Esophagus squamous epithelium (tissue), 5 donors: ENCODE measurements at places on chromosomes 5 and 9.

DNA sequence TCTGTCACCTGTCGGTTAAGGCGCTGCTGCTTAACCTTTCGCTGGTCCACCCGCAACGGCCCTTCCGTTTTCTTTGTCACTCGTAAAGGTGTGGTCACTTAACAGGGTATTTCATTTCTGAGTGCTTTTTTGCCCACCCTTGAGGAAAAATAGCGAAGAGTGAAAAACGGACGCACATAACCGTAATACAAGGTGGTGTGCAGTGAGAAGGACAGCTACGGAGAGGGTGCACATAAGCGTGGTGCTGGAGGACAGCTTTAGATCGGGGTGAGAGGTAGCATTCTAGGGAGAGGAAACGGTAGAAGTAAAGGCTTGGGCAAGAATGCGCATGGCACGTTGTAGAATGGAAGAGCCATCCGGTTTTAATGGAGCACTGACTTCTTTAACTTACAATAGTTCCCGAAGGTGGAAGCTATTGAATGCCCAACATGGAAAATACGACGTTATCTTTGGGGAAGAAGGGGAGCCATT is 761 bp downstream of the CCT5 start:
- no peak for DNase-seq

- no peak for DNase-seq
Observed at GRCh38 chr9:38437193-38437823, 13.1 kb upstream of the IGFBPL1 start.

DNA sequence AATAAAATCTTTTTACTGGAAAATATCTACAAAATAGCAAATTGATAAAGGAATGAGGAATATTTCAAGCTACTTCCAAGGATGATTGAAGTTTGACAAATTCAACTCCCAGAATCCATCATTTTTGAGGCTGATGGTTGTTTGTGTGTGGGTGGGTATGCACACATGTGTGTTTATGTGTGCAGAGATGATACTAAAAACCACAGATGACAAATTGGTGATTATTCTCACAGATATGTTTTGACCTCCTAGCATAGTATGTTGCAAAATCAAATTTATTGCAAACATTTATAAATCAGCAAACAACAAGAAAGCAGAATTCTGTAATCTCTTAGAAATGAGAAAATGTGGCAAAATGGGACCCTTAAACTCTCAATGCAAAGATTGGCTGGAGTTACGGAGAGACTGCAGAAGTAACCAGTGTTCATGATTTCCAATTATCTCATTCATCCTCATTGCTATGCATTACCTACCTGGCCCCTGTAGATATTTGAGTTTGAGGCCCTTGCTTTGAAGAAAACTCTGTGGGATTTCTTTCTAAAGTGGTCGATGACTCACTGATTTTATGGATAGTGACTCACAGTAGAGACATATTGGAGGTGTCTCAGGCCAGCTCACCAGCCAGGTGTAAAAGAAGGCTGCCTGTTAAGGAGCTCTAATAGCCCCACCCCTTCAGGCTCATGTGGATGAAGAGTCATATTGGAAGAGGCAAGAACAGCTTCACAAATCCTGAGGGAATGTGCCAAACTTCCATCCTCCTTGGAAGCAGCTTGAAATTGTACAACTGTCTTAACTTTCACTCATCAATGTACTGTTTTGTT is 44.6 kb upstream of the TMC1 start:
- DNase-seq, result no peak

DNA sequence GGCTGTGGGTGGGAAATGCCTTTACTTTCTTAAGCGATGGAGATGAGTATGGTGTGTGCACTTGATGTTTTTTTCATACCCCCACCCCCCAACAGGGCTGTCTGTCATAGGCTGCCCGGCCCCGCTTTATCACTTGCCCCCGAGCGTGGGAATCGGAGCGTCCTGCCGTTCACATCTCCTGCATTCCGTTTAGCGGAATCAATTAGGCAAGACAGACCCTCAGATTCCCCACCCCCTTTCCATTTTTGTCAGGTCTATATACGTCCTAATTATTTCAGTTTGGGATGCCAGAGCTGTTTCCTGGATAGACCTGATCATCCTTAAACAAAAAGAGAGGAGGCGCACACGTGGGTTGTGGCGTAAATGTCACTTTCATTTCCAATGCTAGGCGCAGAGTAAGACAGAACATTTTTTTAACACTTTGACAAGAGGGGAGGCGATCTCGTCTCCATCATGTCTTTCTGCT is 217.2 kb downstream of the MEF2C start:
- DNase-seq, result no peak

- DNase-seq, result no peak
Observed at GRCh38 chr9:116087246-116087645, 66.3 kb upstream of the PAPPA start.

DNA sequence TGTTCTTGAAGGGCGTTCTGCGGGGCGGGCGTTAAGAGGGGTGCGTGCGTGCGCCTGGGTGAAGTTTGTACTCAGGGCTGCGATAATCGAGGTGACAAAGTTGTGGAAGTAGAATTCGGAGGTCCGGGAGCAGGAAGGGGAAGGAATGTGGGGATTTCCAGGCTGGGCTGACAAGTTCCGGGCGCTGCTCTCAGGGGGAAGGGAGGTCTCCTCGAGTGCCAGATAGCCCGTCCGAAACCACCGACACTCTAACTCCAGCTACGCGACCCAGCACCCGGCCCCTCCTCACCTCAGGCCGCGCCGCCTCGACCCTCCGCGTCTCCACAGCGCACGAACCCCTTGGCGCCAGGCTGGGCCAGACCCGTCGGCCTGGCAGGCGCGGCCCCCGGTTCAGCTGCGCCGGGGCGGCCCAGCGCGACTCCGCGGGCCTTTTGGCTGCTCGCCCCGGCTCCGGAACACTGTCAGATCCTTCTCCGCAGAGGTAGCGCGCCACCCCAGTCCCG is at the start of gene IL6ST:
TSS of gene IL6ST (minus strand) at position 469 of the 503 bp plus-strand sequence. CDS start 18,685 bp downstream, outside the sequence.
- no peak for DNase-seq

GRCh38 chr5:33482335-33482734 is 41.6 kb downstream of the TARS1 start:
- DNase-seq, result no peak

GRCh38 chr5:54457094-54457862 is 1.8 kb downstream of the HSPB3 start:
- no peak for DNase-seq

DNA sequence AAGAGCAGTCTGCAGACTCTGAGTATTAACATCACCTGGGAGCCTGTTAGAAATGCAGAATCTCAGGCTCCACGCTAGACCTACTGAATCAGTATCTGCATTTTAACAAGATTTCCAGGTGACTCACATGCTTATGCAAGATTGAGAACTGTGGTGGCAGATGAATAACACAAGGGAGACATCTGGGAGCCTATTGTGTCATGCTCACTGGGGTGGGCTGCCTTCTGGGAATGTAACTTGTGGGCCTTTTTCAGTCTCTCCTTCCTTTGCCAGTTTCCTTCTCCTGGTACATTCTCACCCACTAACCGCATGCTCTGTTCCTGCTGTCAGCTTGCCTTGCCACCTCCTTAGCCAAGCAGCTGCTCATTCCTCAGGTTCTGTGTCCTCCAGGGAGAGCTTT is 176.6 kb upstream of the C9orf72 start:
- DNase-seq, result no peak

GRCh38 chr5:72508241-72509170 is 1.3 kb upstream of the ZNF366 start:
- DNase-seq, result no peak

DNA sequence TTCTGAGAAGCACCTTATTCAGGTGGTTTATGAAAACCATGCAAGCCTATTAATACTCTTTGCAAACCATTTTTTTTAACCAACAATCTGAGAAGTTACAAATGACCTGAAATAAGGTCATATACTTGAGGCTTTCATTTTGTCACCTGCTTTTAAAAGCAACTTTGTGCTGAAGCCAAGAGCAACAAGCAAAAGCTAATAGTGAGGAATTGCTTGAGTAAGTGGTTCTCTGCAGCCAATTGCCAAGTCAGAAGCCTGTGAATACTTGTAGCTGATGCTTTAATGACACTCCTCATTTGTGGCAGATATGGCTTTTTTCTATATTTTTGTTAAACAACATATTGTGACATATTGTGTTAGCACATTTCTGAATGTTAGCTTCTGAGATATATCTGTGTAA is 126.7 kb upstream of the ZNF608 start:
- no peak for DNase-seq

DNA sequence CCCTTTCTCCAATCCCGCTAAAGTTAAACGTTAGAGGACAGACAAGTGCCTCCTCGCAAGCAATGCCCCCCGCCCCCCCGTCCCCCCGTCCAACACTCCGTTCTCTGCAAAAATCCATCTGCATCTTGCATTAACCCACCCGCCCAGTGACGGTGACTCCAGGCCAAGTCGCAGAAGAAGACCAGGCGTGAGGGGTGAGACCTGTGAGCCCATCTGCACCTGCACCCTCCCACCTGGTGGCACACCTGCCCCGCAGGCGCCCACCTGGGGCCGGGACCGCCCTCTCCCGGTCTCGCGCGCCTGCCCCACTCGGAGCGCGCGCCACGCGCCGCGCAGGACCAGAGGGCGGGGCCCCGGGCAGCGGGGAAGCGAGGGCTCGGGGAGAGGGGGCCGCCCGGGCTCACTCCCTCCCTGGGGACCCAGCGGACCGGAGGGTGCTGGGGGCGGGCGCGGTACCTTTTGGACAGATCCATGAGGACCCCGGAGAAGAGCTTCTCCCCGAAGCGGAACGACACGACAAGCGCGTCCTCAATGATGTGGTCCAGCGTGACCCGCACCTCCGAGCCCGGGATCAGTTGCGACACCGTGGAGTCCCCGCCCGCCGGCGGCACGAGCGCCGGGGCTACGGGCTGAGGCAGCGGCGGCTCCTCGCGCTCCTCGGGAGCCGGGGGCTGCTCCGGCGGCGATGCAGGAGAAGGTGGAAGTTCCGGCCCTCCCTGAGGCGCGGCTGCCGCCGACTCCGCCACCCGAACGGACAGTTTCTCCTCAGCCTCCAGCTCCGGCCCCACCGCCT is 705 bp downstream of the PWWP2A start:
- no peak for DNase-seq

DNA sequence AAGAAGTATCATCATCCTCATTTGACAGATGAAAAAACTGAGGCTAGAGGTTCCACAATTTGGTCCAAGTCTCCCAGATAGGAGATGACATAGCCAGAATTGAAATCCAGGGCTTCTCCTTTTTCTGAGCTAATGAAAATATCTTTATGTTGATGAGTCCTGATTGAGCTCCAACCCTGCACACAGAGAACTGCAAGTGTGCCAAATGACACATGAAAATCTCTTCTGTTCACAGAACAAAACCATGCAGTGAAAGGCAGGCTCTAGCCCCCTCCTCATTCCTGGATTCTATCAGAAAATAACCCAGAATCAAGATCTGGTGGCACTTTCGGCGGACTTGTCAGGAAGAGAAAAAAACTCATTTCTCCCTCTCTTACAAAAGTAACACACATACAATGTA is 124.0 kb downstream of the GLIS3 start:
- no peak for DNase-seq

DNA sequence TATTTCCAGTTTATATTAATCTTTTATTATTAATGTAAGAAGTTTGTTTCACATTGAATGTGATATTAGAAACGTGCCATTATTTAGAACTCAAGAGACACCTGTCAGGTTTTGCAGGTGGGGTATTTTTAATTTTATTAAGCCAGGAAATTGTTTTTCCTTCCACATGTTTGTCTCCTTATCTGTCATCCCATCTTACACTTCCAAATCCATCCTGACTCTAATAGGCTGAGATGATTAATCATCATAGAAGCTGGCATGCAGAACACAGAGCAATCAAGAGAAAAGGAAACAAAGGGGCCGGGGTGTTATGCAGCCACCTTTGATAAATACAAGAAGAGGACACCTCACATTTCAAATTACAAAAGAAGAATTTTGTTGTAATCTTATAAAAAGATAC is 506.5 kb downstream of the ISL1 start:
- DNase-seq, result no peak

GRCh38 chr9:84839541-84839940 is 170.0 kb downstream of the NTRK2 start:
- no peak for DNase-seq

DNA sequence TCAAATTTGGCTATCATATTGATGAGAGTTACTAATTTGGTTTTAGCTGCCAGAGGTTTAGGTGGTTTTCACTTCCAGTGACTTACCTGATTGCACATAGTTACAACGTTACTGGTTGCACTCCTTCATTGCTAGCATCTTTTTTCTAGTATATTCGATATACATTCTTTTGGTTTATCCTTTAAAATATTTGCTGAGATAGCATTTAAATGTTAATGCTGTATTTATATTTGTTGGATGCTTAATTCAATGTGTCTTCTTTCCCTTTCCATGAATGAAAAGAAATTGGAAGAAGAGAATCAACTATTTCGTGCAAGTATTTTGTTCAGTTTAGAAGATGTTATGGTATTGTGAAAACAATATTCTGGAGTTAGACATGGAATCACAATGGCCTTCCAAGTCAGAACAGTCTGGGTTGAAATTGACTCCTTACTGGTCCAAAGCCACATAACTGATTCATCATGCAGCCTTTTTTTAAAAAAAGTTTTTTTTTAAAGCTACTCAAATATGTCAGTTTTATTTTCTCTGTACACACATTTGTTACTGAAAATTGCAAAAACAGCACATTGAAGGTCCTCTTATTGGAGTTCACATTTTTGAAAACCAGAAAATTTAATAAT is 2.2 kb downstream of the SPIN1 start:
- no peak for DNase-seq
